CD8-positive, alpha-beta memory T cell (primary cell): ENCODE measurements at places on chromosomes 3 and 15. TPM values are rescaled to one million over a fixed set of nuclear protein-coding genes. Genes with fewer than 3 reads are reported as not detected.

Gene GOLGA6L7
- total RNA-seq = not detected

Gene GOLGA8T
- total RNA-seq = not detected

Gene CYP8B1
- not detected for total RNA-seq

Gene THAP10
- 0.20 TPM for total RNA-seq

Gene CHST13
- total RNA-seq = 0.31 TPM

Gene ARRDC4
- total RNA-seq = 0.51 TPM

Gene IP6K2
- total RNA-seq = 43.9 TPM

Gene NDUFB5
- 110 TPM for total RNA-seq

Gene LRRC34
- 2.4 TPM for total RNA-seq

Gene GTF2A2
- 228 TPM for total RNA-seq

Gene SECISBP2L
- total RNA-seq = 28.1 TPM

Gene ABHD17C
- total RNA-seq = 6.3 TPM

Gene WDR49
- 0.35 TPM for total RNA-seq

Gene PODXL2
- 1.7 TPM for total RNA-seq

Gene MON1A
- 18.1 TPM for total RNA-seq

Gene MAPKAPK3
- 153 TPM for total RNA-seq
